ENCODE measurements at places on chromosomes 1 and 21.

GRCh38 chr1:206850401-206850800 lies 15.0 kb upstream of the IL20 start:
- no peak for DNase-seq

DNA sequence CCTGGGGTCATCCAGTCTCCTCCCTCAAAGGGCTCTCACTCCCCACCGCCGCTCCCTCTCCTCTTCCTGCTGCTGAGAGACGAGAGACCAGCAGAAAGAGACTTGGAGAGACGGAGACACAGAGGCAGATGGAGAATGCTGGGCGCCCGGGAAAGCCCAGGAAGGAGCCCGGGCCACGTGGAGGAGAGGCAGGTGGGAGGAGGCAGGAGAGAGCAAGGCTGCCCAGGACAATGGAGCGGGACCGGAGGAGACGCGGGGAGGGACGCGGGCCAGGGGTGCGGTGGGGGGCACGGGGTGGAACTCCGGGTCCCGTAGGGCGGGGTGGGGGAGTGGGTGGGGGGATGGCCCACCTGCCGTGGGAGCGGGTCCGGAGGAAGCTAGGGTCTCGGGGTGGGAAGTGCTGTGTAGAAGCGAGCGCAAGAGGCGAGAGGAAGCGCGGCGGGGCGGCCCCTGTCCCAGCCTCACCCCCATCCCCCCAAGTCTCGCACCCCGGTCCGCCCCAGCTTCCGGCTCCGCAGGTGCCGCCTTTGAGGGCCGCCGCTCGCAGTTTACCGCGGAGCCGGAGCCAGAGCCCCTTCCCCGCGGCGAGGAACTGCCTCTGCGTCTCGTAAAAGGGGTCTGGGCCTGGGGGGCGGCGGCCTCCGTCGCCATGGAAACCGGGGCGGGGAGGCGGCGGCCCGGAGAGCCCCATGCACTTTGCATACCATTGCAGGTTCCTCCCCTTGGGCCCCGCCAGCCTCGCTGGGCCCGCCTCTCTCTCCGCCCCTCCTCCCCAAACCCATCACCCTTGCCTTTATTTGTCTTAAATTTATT lies 11.7 kb upstream of the EPHA2 start:
- peak; percentile 71 for DNase-seq

- no peak for DNase-seq
Measured at GRCh38 chr1:5490635-5491034, 501.6 kb downstream of the NPHP4 start.

- no peak for DNase-seq
Measured at GRCh38 chr1:67390041-67390887, 39.9 kb downstream of the SERBP1 start.

DNA sequence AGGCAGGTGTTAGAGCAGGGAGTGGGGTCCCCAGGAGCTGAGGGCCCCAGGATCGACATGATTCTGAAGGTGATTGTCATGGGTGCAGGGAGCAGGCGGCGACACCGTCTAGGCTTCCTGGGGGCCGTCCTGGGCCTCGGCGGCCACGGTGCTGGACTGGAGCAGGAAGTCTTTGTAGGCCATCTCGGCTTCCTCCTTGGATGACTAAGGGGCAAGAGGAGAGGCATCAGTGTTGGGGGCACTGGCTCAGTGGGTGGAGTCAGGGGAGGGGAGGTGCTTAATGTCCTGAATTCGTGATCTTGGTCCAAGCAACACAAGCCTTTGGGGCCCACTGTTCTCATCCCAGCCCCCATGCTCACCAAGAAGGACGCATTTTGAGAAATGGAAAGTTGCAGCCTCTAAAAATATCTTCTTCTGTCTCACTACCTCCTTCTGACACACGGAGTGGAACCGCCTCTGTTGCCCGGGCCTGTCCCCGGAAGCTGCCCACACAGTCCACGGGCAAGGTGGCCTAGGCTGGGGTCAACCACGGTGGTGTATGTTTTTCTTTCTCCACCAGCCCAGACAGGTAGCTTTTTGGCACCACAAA lies 8.6 kb upstream of the FCMR start:
- DNase-seq: no peak

- DNase-seq: no peak
Measured at GRCh38 chr1:147804942-147805723, 44.7 kb upstream of the GJA5 start.

GRCh38 chr1:25247024-25247828 lies at the start of gene RSRP1:
RSRP1 (minus strand) TSS chr1:25247454; CDS start chr1:25246963, 491 bp downstream.
- DNase-seq: peak; percentile 100

DNA sequence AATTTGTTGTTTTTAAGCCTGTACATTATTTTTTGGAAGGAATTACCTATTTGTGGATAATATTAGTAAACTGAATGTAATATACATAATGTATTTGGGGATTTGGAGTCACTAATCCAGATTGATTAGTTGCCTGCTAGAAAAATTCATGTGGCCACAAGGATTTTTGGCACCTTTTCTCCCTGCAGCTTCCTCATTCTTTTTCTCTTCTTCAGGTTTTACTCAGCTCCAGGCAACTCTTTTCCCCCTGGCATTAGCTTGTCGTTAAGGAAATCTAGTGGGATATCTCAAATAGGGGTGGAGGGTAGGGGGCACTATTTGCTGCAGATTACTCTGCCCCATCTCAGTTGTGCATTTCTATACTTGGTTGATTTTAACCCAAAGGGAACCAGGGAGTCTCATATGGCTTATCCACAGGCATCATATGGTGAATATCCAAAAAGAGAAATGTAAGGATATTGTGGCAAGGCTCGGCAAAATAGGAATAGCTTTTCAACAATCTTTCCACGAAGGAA lies 203.1 kb downstream of the NFIA start:
- DNase-seq: no peak

- no peak for DNase-seq
Measured at GRCh38 chr1:91741301-91741700, 144.7 kb downstream of the TGFBR3 start.

DNA sequence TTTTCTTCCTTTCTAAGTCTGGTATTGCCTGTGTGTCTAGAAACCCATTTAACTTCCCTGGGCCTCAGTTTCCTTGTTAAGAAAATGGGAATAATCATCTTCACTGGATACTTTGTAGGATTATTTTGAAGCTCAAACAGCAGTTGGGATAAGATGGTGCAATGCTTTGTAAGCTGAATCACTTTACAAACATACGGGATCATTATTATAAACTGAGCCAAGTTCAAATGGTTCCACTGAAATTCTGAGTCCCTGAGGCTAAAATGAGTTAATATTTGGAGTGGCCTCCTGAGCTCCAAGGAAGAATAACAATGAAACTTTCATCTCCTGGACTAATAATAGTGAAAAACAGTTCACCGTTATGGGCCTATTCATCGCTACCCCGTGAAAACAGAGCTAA lies 388.0 kb downstream of the PLPP3 start:
- DNase-seq: no peak

DNA sequence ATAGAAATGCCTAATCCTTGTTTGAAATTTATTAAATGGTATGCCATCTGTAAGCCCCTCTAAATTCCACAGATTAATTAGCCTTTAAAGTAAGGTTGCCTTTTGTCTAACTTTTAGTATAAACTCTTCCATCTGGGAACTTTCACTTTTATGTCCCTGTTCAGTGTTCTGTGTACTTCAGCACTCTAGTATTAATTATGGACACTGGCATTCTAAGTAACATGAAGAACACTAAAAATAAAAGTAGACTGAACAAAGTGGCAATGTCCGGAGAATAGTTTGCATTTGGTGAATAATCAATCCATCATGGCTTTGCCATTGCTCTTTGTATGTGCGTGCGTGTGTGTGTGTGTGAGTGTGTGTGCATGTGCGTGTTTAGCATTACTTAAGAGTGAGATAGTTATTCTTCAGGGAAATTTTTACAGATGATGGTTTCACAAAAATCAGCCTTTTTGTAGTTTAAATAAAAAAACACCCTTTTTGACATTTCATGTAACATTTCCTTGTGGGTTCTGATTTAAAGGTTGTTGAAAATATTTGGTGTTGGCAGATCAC lies 51.1 kb downstream of the ATF6 start:
- no peak for DNase-seq

DNA sequence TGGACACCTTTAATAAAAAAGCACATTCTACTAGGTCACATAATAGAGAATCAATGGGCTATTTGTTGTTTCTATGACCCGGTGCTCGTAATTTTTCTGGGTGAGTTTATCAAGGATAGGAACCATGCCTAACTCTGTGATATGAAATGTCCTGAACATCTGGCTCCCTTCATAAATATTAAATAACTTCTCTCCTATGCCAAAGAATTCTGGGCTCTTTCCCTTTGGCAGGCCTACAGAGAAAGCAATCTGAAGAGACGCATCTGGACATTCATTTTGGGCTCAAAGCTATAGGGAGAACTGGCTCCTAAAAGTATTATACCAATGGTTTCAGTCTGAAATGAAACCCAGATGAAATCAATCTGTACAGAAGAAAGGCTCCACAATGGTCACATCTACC lies 38.8 kb upstream of the ANGPTL7 start:
- no peak for DNase-seq

DNA sequence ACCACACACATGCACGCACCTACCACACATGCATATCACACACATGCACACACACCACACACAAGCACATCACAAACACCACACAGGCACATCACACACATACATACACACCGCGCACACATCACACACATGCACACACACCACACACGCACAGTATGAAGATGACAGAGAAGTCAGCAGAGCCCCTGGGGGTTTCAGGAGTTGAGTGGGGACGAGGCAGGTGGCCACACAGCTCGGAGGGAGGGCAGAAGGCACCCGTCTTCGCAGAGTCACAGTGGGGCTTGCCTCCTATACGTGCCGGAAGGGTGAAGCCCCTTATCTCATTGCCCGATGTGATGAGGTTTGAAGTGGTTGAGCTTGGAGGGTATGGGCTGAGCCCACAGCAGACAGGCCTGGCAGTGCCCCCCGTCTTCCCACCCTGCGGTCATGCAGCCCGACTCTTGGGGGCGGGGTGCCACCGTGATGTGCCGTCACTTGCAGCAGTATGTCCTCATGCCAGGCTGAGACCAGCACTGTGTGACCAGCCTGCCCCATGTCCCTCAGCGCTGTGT lies 9.9 kb downstream of the PDE9A start:
- no peak for DNase-seq

DNA sequence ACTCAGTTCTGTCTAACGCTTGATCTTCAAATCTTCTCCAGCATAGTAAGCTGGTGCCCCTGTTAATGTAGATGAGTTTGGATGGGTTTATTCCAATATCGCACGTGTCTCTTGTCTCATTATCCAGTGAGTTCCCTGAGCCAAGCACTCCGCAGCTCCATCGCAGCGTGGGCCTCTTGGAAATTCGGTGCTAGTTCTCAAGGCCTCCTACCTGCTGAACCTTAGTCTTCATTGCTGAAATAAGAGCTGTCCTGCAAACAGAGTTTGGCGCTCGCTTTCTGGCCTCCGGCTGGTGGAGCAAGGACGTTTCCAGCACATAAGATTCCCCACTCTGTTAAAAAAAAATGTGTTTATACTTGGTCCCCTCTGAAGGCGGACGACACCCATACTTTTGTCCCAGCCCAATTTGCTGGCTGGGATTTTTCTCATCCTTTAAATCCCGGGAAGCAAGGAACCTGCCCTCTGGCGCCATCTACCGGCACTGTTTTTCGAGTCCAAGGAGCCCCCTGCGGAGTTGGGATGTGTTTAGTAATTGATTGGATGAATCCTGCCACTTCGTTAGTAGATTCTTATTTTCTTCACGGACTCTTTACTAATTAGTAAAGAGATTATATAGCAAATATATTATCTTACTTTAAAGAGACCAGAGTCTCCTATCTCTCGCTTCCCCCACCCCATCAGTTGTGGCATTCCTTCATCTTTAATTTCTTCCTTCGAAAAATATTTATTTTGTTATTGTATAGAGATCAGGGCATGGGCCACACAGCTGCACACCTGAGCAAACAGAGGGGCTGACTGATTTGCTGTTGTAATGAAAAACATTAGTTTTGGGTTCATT lies 14.7 kb downstream of the JUN start:
- DNase-seq: peak; percentile 21

DNA sequence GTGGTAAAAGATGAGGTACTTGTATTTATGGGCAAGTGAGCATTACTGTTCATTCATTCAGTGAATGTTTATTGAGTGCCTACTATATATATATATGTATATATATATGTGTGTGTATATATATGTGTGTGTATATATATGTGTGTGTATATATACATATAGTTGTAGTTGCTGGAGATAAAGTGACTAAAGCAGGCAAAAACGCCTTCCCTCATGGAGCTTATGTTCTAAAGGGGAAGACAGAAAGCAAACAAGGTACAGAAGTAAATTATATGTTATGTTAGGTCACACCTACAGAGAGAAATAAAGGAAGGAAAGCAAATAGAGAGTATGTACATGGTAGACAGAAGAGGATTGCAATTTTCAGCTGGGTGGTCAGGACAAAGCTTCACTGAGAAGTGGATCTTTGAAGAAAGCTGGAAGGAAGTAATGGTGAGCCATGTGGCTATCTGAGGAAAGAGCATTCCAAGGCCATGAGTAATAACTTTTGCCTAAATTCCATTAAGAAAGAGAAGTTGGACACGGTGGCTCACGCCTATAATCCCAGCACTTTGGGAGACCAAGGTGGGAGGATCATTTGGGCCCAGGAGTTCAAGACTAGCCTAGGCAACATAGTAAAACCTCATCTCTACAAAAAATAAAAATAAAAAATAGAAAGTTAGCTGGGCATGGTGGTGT lies 33.5 kb upstream of the KLF17 start:
- DNase-seq: no peak

GRCh38 chr1:154206196-154206595 lies at the start of gene CFAP141:
CFAP141 (minus strand) TSS chr1:154206333; CDS start chr1:154206307, 26 bp downstream.
- DNase-seq: no peak

- DNase-seq: no peak
Measured at GRCh38 chr1:21671915-21672314, 2.8 kb upstream of the RAP1GAP start.

DNA sequence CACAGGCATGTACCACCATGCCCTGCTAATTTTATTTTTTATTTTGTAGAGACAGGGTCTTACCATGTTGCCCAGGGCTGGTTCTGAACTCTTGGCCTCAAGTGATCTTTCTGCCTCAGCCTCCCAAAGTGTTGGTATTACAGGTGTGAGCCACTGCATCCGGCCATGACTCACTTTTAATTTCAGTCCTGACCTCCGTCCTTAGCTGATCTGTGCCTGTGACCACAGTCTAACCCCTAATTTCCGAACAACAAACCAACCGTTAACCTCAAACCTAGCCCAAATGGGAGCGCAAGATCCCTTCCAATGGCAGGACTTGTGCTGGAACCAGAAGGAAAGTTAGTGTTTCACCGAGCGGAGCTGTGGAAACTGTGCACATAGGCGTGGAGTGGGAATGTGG lies 29.3 kb upstream of the MAN1C1 start:
- DNase-seq: no peak

- DNase-seq: no peak
Measured at GRCh38 chr1:229657993-229658755, 32.1 kb downstream of the URB2 start.

DNA sequence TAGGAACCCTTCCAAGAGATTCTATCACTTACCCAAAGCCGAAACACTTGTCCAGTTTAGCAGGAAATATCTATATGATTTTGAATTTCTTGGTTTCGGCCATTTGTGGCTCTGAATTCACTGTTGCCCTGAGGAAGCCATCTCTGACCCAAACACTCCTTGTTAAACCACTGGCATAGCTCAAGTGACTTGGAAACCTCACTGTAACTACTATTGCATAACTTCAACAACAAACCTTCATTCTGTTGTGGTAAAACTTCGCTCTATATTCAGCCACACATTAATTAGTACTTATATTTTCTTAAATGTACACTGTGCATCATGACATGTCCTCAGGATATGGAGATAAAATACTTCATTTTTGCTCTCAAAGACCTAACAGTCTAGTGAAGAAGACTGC lies 63.2 kb downstream of the ST6GALNAC3 start:
- no peak for DNase-seq

GRCh38 chr1:165849353-165850133 lies 22.1 kb downstream of the UCK2 start:
- DNase-seq: no peak

Measured in activated naive CD4-positive, alpha-beta T cell treated with anti-CD3 and anti-CD28 coated beads, Interleukin-2, amount 50 U/mL, for 16 hours (primary cell).